ENCODE measurements at places on chromosomes 5 and 9. TPM values are rescaled to one million over a fixed set of nuclear protein-coding genes. Genes with fewer than 3 reads are reported as not detected.

GRCh38 chr5:138271281-138271680 is 3.1 kb downstream of the GFRA3 start:
- no peak for DNase-seq

DNA sequence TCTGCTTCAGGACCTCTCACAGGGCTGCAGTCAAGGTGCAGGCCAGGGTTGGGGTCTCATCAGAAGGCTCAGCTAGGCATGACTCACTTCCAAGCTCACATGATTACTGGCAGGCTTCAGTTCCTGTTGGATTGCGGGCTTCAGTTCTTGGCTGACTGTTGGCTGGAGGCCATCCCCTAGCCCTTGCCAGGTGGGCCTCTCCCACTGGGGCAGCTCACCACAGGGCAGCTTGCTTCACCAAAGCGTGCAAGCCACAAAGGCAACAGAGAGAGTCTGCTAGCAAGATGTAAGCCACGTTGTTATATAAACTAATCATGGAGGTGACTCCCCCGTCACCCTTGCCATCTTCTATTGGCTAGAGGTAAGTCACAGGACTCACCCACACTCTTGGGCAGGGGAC is 14.4 kb downstream of the CPLX2 start:
- DNase-seq, result no peak

DNA sequence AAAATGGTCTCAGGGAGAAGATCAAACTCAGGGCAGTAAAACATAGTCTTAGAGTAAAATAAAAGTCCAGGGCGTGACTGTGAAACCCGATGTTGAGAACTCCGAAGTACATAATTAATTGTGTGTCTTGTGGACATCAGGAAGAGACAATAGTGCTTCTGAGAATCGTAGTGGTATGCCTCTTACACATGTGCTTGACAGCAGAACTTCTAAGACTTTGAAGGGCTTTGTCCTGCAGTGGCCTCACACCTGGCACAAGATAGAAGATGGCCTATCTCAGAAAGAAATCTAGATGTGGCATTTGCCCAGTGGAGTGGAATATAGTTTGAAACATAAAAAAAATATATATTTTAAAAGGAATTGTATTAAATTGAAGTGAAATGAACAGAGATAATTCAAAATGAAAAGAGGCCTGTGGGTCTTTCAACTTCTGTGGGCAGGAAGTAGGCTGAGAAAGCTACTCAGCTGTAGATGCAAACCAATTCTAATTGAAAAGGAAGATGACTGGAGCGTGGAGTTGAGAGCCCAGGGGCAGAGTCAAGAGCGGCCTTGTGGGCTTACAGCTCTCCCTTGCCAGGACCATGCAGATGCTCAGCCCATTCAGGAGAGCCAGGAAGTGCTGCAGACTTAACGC is 468.4 kb downstream of the KDM4C start:
- DNase-seq, result no peak

The SH3GL2 gene
- total RNA-seq, result 4.9 TPM

DNA sequence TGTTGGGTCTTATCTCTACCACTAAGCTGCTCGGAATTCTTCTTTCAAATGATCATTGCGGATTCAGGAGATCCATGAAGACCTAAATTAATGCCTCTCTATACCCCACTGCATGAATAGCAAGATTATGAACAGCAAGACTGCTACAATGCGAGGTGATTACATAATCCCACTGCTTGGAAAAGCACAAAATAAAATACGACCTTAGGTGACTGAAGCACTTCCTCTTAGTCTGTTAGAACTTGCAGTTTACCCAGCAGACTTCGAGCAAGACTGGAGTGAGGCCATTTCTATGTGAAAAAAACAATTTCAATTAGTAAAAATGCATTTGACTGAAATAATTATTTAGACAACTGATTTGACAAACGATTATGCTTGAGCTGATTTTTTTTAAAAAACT is 59.8 kb downstream of the SH3RF2 start:
- DNase-seq, result no peak

- no peak for DNase-seq
These were observed 107.0 kb upstream of the CLINT1 start for GRCh38 chr5:157965989-157966388.

DNA sequence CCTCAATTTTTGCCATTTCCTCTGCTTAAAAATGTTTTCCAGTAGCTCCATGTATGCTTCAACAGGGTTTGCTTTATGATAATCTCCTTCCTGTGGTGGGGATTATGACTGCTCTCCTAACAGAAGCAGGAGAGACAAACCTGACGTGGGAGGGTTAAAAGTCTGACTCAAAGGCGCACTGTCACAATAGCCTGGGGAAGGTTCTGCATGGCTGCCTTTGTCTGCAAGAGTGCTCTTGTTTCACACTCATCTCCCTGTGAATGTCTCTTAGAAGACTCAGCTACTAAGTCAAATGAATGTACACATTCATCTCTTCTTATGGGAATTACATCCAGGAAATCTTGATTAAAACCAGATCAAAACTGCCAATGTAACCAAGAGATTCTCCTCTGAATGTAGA is 90.9 kb upstream of the MTAP start:
- DNase-seq, result no peak

DNA sequence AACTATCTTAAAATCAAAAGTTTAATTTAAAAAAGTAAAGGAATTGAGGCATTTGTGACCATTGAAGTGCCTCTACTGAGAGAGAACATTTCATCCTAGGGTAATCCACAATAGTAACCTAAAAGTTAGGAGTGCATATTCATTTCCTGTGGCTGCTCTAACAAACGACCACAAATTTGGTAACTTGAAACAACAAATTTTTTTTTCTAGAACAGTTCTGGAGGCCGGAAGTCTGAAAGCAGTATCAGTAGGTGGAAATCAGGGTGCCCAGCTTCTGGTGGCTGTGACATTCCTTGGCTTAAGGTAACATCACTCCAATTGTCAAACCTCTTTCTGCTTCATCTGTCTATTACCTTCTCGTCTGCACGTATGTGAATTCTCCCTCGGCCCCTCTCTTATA is 67.1 kb upstream of the SSBP2 start:
- DNase-seq, result no peak

DNA sequence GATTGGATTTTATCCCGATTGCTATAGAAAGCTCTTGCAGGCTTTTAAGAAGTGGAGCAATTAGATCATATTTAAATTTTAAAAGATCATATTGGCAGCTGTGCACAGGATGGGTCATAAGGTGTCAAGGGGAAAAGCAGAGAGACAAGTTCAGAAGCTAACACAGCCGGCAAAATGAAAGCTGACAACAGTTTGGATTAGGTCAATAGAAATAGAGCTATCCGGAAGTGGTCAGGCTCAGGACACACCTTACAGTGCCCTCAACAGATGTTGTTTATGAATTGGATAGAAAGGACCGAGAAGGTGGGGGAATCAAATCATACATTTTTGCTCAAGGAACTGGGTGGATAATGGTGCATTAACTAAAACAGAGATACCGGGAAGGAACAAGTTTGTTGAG is 46.3 kb upstream of the MARCHF11 start:
- DNase-seq, result no peak

The GAS1 gene
- 5.7 TPM for total RNA-seq

The PCDHGC3 gene
- total RNA-seq, result 18.6 TPM

DNA sequence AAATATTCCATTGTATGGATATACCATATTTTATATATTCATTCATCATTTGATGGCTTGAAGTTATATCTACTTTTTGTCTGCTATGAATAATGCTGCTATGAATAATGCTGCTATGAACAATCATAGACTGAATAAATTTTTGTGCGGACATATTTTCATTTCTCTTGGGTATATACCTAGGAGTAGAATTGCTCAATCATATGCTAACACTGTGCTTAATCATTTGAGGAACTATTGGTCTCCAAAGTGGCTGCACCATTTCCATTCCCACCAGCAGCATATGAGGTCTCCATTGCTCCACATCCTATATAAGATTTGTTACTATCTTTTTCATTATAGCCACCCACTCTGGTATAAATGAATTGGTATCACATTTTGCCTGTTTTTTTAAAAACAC is 18.3 kb upstream of the TEK start:
- DNase-seq, result no peak

DNA sequence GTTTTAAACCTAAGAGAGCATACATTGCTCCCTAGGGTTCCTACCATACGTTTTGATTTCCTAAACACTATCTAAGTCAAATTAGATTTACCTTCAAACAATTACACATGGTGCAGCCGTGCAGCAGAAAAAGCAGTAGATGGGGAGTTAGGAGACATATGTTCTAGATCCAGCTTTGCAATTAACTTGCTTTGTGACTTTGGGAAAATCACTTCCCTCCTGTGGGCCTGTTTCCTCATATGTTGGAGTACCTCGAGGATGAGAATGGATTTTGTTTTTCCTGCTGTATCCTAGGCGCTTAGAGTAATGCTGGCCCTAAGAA is 711 bp downstream of the MRPL50 start:
- DNase-seq, result no peak

Data from H1 (cell line).